ENCODE measurements at places on chromosomes 7 and 10. TPM values are rescaled to one million over a fixed set of nuclear protein-coding genes. Genes with fewer than 3 reads are reported as not detected.

The OR9A2 gene
- not detected for total RNA-seq

The AP1S1 gene
- 49.2 TPM for total RNA-seq

The SLC16A12 gene
- total RNA-seq, result not detected

The GRM3 gene
- not detected for total RNA-seq

The GPR26 gene
- not detected for total RNA-seq

The FOXP2 gene
- total RNA-seq, result 0.02 TPM

DNA sequence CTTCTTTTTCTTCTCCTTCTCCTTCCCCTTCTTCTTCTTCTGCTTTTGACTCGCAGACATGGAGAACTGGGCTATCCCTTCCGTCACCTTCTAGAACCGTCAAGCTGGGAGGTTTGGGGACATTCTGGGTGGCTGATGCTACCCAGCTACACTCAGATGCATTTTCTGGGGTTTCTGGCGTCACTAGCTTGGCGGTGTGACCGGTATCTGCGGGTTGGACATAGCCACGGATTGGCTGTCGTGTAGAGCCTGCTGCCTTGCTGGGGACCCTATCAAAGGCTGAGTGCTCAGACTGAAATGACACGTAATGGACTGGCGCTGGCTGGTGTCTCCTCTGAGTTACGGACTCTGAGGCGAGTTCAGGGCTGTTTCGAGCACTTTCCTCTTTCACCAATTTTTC, 101.7 kb downstream of the SVIL start:
- peaks cover 3% of the 10 kb centered on the region for H3K4me1 ChIP-seq
- H3K4me3 ChIP-seq, result no peak overlapping the region
- H3K27ac ChIP-seq, result no peak overlapping the region
- no peaks in the 10 kb centered on the region for H3K27me3 ChIP-seq
- H3K36me3 ChIP-seq, result no peaks in the 10 kb centered on the region

- H3K36me3 ChIP-seq, result no peaks in the 10 kb centered on the region
- no peak overlapping the region for H3K4me3 ChIP-seq
- H3K27ac ChIP-seq, result no peak overlapping the region
- peaks cover 2% of the 10 kb centered on the region for H3K27me3 ChIP-seq
- DNase-seq, result no peak
Measured at GRCh38 chr7:159210581-159211235, 66.0 kb upstream of the VIPR2 start.

GRCh38 chr7:101936611-101937231, 119.3 kb downstream of the CUX1 start:
- no peaks in the 10 kb centered on the region for H3K27me3 ChIP-seq
- no peak overlapping the region for H3K27ac ChIP-seq
- no peak for DNase-seq
- H3K4me1 ChIP-seq, result no peaks in the 10 kb centered on the region
- no peak overlapping the region for H3K4me3 ChIP-seq

- H3K4me3 ChIP-seq, result no peak overlapping the region
- no peaks in the 10 kb centered on the region for H3K36me3 ChIP-seq
- H3K4me1 ChIP-seq, result peaks cover 24% of the 10 kb centered on the region
- H3K27ac ChIP-seq, result no peak overlapping the region
Measured at GRCh38 chr10:29643771-29644501, 9.2 kb upstream of the SVIL start.

GRCh38 chr10:82980321-82980720, 1105.3 kb downstream of the NRG3 start:
- H3K4me1 ChIP-seq, result no peaks in the 10 kb centered on the region
- H3K36me3 ChIP-seq, result no peaks in the 10 kb centered on the region
- H3K27ac ChIP-seq, result no peak overlapping the region
- H3K27me3 ChIP-seq, result no peaks in the 10 kb centered on the region

- H3K27me3 ChIP-seq, result peaks cover 9% of the 10 kb centered on the region
- no peak for DNase-seq
- H3K4me3 ChIP-seq, result no peak overlapping the region
- H3K4me1 ChIP-seq, result no peaks in the 10 kb centered on the region
Measured at GRCh38 chr7:149637911-149638565, 135.3 kb downstream of the ZNF467 start.

GRCh38 chr10:70232859-70233108, 445 bp downstream of the PPA1 start:
- peaks cover 33% of the 10 kb centered on the region for H3K4me1 ChIP-seq
- H3K36me3 ChIP-seq, result peaks cover 32% of the 10 kb centered on the region
- peak overlapping the region; percentile 77 for H3K27ac ChIP-seq
- peak overlapping the region; percentile 84 for H3K4me3 ChIP-seq
- H3K27me3 ChIP-seq, result no peaks in the 10 kb centered on the region

DNA sequence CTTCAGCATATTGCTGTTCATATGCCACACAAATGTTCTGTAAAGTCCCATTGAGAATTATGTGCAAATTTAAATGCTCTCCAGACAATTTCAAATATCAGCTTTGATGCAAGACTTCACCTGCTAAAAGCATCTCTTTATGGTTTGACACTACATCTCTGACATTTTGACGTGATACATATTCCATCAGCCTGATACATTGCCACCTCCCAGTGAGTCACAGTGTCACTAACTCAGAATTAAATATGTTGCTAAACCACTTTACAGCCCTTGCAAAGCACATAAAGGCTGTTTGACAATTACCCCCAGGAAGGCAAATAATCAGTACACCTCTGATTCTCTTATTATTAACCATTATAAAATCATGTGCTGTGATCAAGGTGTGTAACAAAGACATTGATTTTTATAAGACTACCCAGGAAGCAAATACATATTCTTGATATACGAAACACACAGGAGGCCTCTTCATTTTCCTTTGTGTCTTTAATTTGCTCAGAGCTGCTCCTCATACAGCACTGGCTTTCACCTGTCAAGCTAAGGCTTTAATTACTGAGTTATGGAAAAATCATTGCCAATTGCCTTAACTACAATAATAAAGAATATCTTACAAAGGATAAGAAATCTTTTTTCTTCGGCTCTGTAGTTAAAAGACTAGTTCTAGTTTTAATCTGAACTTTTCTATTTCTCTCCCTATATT, 547.5 kb upstream of the C7orf33 start:
- no peaks in the 10 kb centered on the region for H3K4me1 ChIP-seq
- DNase-seq, result no peak
- no peak overlapping the region for H3K27ac ChIP-seq
- no peak overlapping the region for H3K4me3 ChIP-seq
- no peaks in the 10 kb centered on the region for H3K27me3 ChIP-seq

Data from activated CD4-positive, alpha-beta T cell treated with anti-CD3 and anti-CD28 coated beads, Interleukin-2, amount 10 ng/mL, durations not matched to agents 24 days and 14 days (primary cell).